ENCODE measurements at places on chromosomes 7 and 10.

GRCh38 chr10:97053276-97053675 lies 132.5 kb downstream of the SLIT1 start:
- no peak for DNase-seq

DNA sequence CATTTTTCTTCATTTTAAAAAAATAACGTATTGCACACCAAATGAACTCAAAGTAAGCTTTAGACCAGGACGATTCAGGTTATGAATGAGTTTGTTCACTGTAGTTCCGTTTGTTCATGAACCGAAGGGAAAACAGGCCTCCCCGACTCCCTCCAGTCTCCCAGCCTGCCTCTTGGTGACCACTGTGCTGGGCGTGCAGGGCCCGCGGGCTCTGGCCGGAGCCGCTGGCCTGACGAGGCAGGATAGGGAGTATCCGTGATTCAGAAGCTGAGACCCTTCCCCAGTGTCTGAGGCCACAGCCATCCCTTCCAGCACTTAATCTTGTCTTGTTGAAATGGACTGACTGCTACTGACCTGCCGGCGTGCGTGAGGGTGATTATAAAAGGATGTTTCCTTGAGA lies 30.8 kb upstream of the SH2B2 start:
- DNase-seq: no peak

- peak; percentile 78 for DNase-seq
Observed at GRCh38 chr10:8054494-8055407, at the start of gene GATA3. TSS of gene GATA3 (plus strand) at chr10:8054688. CDS start at chr10:8055656, 968 bp downstream.

- DNase-seq: no peak
Observed at GRCh38 chr7:126026421-126027088, 1096.9 kb upstream of the POT1 start.

DNA sequence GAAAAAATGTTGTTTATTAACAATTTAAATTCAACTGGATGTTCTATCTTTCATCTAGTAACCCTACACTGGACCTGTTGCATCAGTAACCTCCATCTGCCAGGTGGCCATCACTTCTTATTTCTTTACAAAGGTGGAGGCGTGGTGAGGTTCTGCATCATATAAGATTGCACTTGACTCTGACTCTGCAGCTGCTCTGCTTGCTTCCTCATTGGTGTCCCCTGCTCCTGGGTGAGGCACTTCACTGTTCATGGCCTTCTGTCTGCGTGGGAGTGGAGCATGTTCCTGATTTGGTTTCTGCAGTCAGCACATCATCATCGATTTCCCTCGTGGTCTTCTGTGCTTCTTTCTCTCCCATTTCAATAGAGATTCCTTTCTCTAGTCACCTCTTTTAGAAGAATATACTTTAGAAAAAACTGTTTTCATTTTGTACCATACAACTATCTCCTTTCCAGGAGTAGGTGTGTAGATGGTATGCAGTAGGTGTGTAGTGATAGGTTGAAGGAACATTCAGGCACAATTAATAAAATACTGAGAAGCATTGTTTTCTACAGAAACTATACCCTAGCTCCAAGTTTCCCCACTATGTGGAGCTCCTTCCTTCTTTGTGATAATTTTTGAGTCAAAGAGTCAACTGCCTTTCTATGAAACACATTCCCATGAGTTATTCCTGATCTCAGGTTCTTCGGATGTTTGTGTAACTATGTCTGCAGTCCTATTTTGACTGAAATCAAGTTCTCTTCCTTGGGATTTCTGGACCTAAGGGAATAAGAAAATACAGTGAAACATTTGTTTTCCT lies 231.7 kb upstream of the CNTNAP2 start:
- DNase-seq: no peak

DNA sequence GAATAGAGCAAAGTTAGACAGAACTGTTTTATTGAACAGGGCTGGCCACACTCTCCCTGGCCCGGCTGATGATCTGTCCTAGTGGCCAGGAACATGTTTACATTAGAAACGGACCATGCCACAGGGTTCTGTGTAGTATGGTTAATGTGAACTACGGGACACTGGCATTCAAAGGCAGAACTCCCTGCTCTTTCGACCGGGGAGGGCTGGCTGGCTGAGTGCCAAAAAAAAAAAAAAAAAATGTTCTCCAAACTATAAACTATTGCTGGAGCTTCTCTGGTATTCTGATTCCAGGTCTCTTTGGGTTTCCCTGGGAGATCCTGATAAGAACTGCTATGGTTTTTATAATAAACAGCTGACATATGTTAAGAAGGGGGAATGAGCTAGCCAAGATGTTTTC lies 1262.6 kb upstream of the SORCS1 start:
- DNase-seq: no peak

- no peak for DNase-seq
Observed at GRCh38 chr7:145860809-145861208, 255.8 kb upstream of the CNTNAP2 start.

GRCh38 chr7:155268921-155269650 lies 28.6 kb upstream of the INSIG1 start:
- DNase-seq: no peak

- DNase-seq: no peak
Observed at GRCh38 chr10:88918191-88918905, 34.2 kb downstream of the ACTA2 start.

- DNase-seq: no peak
Observed at GRCh38 chr10:74384615-74385183, 233.7 kb downstream of the ADK start.

DNA sequence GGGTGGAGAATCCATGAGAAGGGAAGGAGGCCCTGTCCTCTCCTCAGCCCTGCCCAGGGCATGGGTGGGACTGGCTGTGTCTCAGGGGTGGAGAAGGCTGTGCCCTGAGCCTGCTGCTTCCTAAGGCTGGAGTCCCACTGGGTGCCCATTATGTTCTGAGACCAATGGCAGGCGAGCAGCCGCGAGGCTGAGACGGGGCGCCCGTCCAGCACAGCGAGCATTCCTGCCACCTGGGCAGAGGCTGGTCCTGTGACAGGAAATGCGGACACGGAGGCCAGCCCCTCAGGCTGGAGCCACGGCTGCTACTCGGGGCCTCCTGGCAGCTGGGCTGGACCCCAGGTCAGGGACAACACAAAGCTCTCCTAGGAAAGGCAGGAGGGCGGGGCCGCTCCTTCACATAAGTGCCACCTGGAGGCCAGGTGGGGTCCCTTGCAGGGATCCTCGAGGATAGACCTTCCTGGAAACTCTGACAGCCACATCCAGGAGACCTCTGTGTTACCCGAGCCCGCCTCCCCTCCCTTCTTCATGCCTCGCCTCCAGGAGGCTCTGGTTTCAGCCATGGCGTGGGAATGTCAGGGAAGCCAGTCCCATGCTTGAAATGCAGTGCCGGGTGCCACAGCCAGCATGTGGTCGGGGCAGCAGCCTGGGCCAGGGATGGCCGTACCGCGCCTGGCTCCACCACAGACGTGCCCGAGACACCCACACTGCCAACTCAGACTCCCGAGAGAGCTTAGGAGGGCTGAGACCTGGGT lies 173.9 kb downstream of the USP6NL start:
- DNase-seq: peak; percentile 45

GRCh38 chr10:24973163-24973562 lies 20.8 kb upstream of the PRTFDC1 start:
- DNase-seq: no peak

DNA sequence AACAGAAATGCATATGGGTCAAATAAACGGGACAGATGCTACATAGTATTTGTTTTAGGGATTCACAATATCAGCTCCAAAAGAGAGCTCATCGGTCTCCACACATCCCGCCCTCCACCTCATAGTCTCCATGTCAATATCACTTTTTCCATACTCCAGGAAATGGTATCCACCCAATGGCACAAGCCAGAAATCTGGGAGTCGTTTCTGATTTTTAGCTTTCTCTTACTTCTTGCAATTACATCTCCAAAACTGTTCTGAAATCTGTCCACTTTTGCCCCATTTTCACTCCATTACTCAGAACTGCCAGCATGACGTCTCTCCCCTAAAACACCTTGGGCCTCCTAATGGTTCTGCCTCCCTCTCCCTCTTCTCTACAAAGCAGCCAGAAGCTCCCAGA lies 47.4 kb upstream of the EZH2 start:
- no peak for DNase-seq

DNA sequence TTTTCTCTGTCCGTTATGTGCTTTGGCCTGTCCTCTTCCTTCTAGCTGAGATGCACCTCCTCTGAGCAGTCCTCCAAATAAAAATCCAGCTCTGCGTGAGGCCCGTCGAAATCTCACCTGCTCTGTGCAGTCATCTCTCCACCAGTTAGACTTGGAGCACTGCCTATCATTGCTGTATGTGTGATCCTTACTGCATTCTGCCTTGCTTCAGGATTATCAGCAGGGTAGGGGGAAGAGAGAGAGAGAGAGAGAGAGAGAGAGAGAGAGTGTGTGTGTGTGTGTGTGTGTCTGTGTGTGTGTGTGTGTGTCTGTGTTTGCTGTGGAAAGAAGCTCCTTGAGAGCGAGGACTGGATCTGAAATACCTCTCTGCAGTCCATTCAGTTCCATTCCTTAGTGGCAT lies 129.4 kb downstream of the CCNY start:
- DNase-seq: no peak
